ENCODE measurements at places on chromosomes 4 and X.

- no peak for DNase-seq
Observed at GRCh38 chr4:5757091-5757490, 46.1 kb downstream of the EVC start.

DNA sequence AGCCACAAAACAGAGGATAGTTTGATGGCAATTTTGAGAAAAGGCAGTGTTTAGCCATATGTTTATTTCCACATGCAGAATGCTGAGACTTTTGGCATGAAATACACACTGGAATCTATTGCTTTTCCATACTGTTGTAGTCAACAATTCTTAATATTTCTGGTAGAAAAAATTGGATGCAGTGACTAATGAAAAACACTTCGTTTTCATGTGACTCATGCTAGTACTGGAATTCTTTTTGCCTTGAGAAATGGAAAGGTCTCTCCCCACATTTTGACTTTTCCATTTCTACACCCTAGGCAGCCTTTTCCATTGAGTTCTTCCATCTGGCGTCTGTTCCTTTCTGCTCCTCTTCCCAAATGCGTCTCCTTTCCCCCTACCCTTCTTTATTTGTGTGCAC, 425.2 kb upstream of the FTHL17 start:
- no peak for DNase-seq

DNA sequence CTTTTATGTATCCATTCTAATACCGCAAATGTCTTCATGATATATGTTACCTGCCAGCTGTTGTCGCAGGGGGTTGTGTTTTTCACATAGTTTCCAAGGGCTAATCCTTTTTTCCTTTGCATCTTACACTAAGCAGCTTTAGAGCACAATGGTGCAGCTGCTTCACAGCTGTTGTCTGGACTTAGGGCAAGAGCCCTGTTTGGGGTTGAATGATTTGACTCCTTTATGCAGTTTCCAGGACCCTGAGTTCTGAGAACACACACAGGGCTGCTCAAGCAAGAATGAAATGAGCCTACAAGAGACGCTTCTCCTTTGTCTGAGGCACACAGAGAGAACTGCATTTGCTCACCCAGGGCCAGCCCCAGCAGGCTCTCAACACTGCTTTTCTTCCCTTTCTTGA, 20.2 kb downstream of the CCNG2 start:
- DNase-seq = no peak

GRCh38 chr4:83316459-83317165, 18.0 kb downstream of the HPSE start:
- no peak for DNase-seq

GRCh38 chr4:7167706-7168105, 24.6 kb upstream of the SORCS2 start:
- DNase-seq = no peak

DNA sequence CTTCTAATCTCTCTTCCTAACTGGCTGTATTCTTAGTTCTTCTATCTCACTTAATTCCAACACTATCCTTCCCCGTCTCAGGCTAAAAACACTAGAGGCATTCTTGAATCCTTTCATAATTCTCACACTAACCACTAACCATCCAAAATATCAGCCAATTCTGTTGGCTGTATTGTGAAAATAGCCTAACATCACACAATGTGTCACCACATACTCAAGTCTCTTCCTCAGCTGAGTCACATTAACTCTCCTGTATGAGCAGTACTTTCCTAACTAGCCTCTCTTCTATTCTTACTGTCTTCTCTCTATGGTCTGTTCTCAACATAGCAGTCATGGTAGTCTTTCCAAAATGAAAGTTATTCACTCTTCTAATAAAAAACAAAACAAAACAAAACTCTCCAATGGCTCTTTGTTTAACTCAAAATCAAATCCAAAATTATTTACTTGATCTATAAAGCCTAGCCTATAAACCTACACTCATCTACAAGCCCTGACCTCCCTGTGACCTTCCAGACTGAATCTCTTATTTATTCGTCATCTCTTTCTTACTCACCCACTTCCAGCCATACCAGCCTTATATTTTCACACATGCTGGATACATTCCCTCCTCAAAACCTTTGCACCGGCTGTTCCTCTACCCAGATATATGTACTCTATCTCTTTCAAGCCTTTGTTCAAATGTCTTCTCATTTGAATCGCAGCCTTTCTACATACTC, 445.9 kb downstream of the TLL1 start:
- no peak for DNase-seq

GRCh38 chr4:105963461-105964400, 68.5 kb downstream of the NPNT start:
- no peak for DNase-seq

GRCh38 chr4:119581190-119581873, 47.3 kb downstream of the PDE5A start:
- DNase-seq = no peak

DNA sequence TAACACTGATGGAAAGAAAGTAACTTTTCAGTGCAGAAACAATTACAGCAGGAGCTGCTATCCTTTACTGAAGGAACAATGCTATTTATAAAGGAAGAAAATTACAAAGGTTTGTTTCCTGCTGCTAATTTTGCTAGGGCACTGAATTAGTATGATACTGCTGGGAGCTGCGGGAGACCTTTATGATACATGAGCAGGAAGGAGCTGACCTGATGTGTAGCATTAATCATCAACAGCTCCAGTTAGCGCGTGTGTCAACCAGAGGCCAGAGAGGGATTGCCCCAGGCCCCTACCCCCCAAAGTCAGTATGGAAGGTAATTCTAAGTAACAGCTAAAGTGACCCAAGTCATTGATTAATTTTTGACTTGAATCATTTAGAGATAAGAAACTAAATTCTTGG, 728.9 kb downstream of the PCDH18 start:
- no peak for DNase-seq

DNA sequence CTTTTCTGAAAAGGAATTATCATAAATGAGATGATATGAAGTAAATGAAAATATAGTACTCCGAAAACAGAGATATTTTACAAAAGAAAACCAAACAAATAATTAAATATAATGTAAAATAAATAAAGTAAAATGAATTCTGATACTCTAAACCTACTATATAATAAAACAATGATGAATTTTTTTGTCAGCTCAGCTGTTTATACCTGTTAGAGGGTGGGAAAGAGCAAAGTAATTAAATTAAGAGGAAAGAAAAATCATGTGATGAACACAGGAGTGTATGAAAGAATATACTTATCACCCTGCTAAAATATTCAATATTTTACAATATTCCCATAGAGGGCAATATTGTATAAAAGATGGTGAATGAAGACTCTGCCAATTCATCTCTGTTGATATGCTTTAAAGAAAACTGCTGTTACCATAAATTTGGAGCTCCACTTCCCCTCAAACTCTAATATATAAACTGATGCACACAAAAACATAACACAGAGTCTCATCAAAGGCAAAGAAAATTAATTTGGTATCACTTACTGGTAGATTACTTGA, 6.5 kb upstream of the NDST4 start:
- no peak for DNase-seq

DNA sequence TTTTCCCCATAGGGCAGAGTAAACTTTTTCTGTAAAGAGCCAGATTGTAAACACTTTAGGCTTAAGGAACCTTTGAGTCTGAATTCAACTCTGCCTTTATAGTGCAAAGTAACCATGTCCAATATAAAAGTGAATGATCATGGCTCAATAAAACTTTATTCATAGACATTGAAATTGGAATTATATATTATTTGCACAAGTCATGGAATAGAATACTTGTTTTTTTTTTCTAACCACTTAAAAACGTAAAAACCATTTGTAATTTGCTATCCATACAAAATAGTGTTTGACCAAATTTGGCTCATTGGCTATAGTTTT, 54.1 kb upstream of the MYOZ2 start:
- no peak for DNase-seq

DNA sequence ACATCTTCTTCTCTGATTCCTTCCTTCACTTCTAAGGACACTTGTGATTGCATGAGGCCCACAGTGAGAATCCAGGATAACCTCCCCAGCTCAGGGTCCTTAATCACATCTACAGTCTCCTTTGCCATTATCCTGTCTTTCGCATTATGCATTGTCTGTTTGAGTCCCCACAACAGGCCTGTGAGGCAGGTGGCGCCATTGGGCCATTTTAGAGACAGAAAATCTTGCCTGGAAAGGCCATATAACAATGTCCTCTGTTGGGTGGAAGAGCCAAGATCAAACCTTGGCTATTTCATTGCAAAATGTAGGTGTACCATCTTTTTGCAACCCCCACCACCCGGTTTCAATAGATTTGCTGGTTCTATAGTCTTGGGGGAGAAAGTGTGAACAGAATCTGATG, 11.8 kb upstream of the DCUN1D4 start:
- DNase-seq = peak; percentile 55

- DNase-seq = peak; percentile 48
Observed at GRCh38 chr4:53929955-53930798, 134.2 kb downstream of the CHIC2 start.

- no peak for DNase-seq
Observed at GRCh38 chr4:150561143-150561737, 20.7 kb upstream of the MAB21L2 start.

DNA sequence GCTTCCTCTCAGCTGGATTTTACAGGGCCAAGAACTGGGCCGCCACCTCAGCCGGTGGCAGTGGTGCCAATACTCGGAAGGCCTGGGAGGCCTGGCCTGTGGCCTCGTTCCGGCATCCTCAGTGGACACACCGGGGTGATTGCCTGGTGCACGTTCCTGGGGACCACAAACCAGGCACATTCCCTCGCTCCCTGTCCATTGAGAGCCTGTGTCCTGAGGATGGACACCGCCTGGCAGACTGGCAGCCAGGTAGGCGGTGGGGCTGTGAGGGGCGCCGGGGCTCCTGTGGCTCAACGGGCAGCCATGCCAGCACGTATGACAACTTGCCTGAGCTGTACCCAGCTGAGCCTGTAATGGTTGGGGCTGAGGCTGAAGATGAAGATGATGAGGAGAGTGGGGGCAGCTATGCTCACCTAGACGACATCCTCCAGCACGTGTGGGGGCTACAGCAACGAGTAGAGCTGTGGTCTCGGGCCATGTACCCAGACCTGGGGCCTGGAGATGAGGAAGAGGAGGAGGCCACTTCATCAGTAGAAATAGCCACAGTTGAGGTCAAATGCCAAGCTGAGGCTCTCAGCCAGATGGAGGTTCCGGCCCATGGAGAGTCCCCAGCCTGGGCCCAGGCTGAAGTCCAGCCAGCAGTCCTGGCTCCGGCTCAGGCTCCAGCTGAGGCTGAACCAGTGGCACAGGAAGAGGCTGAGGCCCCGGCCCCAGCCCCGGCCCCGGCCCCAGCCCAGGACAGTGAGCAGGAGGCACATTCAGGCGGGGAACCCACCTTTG, 70.4 kb downstream of the STARD8 start:
- no peak for DNase-seq

DNA sequence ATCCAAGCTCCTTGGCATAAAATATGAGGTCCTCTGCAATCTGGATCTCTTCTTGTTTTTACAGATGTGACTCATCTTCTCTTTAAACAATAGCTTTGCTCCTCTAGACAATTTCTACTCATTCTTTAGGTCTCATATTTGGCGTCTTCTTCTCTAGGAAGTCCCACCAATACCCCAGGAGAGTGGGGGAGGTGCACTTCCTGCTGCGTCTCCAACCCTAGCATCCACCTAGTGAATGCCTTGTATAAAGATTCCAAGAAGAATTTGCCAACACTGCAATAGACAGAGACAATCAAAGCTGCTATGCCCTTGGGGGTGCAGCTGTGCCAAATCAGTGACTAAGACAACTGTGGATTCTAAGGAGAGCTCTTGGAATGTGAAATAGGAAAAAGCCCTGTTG, 45.7 kb upstream of the SLC10A7 start:
- DNase-seq = no peak

GRCh38 chrX:43728002-43728401, 71.9 kb downstream of the MAOA start:
- no peak for DNase-seq

DNA sequence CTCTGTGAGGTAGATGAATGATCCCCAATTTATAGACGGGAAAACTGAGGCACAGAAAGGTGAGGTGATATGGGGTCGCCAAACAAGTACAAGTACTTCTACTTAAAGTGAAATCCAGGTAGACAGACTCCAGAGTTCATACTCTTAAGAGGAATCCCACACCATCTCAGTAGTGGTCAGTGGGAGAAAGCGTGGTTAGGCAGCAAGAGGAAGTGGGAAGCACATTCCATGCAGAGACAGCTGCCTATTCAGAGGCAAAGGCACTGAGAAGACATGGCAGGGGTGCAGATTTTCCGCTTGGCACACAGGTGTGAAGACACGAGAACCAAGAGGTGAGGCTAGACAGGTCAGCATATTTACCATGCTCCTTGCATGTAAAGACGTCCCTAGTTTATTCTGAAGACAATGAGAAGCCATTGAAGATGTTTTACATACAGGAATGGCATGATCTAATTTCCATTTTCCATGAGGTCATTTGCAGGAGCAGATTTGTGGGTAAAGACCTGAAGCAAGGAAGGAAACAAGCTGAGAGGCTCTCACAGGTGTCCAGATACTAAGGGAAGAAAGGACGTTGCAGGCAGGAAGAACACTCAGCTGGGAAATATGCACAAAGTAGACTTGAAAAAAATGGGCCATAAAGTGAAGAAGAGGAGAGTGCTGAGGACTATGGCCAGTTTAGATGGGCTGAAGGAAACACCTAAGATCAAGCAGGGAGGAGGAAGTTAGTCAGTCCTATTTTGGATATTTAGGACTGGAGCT, 17.3 kb upstream of the CLNK start:
- DNase-seq = no peak

DNA sequence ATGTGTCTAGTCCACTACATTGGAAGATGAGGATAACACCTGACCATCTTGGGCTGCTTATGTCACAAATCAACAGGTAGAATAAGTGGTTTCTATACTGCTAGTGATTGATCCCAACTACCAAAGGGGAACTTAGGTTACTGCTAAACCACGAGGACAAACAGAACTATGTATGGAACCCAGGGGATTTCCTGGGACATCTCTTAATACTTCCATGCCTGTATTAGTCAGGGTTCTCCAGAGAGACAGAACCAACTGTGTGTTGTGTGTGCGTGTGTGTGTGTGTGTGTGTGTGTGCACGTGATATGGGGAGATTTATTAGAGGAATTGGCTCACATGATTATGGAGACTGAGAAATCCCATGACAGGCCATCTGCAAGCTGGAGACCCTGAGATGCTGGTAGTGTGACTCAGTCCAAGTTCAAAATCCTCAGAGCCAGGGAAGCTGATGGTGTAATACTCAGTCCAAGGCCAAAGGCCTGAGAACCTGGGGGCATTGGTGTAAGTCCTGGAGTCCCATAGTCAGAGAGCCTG, 16.2 kb upstream of the AFF1 start:
- DNase-seq = no peak

DNA sequence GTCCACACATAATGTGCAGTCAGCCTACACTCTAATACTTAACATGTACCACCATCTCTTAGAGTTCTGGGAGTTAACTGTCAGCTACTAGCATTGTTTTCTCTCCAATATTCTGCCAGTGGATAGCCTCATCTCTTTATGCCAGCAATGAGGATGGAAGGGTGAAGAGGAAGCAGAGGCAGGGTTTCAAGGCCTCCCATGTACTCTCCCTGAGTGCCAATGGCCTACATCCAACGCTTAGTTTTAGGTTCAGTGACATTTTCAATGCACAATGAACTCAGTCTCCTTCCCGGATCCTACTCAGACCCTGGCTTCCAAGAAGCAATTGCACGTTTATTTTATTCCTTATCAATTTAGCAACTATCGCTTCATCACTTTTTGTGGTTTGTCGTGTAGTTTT, 686.1 kb downstream of the DMD start:
- no peak for DNase-seq

- DNase-seq = no peak
Observed at GRCh38 chr4:41142376-41143310, 71.7 kb downstream of the APBB2 start.

Data from CD4-positive, alpha-beta T cell treated with Interleukin-4 for 4 hours (primary cell).